ENCODE measurements at places on chromosomes 2 and 18. TPM values are rescaled to one million over a fixed set of nuclear protein-coding genes. Genes with fewer than 3 reads are reported as not detected.

Gene CYBRD1
- 132 TPM for total RNA-seq

Gene CFAP65
- not detected for total RNA-seq

Gene EVX2
- total RNA-seq = not detected

Gene DLGAP1
- total RNA-seq = not detected

Gene TMEM200C
- not detected for total RNA-seq

Gene SNED1
- total RNA-seq = 9.6 TPM

Gene CLEC4F
- not detected for total RNA-seq

Gene CAPN14
- total RNA-seq = 0.35 TPM

Gene SMYD5
- total RNA-seq = 28.3 TPM
